Hair follicular keratinocyte (primary cell): ENCODE measurements at places on chromosomes 12 and 14. TPM values are rescaled to one million over a fixed set of nuclear protein-coding genes. Genes with fewer than 3 reads are reported as not detected.

Gene OASL
- total RNA-seq: 1.1 TPM in 2 replicates

Gene LALBA
- not detected in 2 replicates for total RNA-seq

Gene SDR9C7
- total RNA-seq: 0.31 and 0.57 TPM in 2 replicates

Gene DPPA3
- not detected in 2 replicates for total RNA-seq

Gene HCAR2
- 0.61 and 2.1 TPM in 2 replicates for total RNA-seq

Gene RNASE7
- 5.5 and 22.4 TPM in 2 replicates for total RNA-seq

Gene CCDC38
- total RNA-seq: not detected in 2 replicates

Gene BAZ2A
- total RNA-seq: 27.8 and 50.8 TPM in 2 replicates
